Activated CD8-positive, alpha-beta memory T cell treated with anti-CD3 and anti-CD28 coated beads for 24 hours (primary cell): ENCODE measurements at places on chromosomes 12 and 14.

DNA sequence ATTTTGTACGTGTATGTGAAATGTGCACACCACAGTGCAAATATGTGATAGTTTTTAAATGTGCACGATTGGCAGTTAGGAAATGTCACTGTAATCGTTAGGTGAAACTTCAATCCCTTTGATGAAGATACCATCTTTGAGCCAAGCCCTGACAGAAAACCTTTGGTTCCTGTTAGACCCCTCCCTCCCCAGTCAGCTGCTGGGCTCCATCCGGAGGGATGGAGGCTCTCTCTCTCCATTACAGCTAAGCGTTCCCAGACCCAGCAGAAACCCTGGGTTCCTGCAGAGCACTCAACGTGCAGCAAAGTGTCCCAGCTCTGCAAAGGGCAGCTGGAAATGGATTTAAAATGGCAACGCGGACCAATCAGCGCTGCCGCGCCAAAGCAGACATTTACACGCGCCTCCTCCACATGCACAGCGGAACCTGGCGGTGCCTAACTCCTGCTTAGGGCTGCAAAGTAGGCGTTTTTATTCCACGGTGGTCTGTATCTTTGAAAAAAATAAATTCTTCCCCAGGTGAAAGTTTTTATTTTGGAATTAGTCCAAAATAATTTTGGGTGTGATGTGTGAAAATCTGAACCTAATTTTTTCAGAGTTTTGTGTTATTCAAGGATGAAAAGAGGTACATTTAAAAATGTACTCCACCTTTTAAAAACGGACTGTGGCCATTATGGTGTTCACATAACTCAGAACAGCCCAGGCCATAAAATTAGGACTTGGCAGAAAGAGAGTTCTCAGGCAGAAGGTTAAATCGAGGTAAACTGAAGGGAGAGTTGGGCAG, 1.4 kb upstream of the HMGA2 start:
- DNase-seq: no peak

DNA sequence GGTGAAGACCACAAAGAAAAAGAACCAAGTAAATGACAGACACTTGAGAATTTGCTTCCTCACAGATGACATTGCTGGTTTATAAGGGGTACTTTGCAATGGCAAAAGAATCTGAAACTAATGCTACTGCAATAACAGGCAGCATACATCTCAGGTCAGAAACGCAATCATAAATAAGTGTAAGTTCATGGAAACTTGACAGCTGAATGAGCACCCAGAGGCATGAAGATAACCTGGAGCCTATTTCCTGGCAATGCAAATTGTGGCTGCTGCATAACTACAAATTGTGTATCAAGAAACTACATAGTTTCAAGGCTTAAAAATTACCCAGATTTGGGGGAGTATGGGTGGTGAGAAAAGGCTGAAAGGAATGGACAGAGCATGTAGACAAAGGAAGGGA, 8.5 kb upstream of the MYO1A start:
- DNase-seq: no peak

DNA sequence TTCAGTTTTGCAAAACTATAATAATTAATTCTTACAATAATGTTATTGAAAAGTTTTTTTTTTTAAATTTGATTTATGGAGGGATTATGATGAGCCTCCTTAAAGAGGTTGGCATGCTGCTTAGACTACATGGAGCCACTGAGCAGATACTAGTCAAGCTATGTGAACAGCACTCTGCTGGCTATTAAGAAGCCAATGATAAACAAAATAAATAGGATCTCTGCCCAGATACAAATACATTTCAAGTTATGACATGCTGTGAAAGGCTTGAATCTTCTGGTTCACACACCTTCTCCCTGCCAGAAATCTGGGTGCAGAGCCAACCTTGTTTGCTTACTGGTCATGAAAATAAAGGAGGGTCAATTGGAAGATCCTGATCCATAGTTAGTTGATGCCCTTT, 107.4 kb upstream of the NAV3 start:
- no peak for DNase-seq

- DNase-seq: peak; percentile 40
Measured at GRCh38 chr14:72613231-72613974, 280.5 kb downstream of the DPF3 start.

- DNase-seq: peak; percentile 95
Measured at GRCh38 chr12:120437735-120438494, at the start of gene COX6A1. Gene COX6A1 (plus strand): TSS chr12:120438113. CDS start chr12:120438127, 14 bp downstream.

GRCh38 chr14:71739273-71739990, 192.8 kb upstream of the RGS6 start:
- no peak for DNase-seq
